CD4-positive, alpha-beta T cell treated with Interleukin-21 for 1 hour (primary cell): ENCODE measurements at places on chromosomes 16 and 17.

GRCh38 chr17:2547176-2547575, 35.5 kb upstream of the METTL16 start:
- DNase-seq, result no peak

DNA sequence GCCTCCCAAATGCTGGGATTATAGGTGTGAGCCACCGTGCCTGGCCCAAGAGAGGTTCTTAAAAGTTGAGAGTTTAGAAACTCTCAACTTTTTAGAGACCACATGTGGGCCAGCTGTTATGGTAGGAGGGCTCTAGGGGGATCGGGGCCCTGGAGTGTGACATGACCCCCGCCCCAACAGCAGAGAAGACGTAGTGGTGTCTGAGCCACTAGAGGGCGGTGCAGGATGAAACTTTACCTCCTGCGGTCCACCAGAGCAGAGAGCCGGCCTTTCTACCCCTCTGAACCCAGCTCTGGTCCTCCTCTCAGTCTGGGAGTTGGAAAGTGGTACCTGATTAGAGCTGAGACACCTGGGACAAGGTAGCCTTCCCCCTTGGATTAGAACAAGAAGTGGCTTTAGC, 7.4 kb downstream of the CDK5RAP3 start:
- peak; percentile 54 for DNase-seq

- peak; percentile 17 for DNase-seq
These were observed 63.6 kb downstream of the PLCG2 start for GRCh38 chr16:81842564-81843242.

DNA sequence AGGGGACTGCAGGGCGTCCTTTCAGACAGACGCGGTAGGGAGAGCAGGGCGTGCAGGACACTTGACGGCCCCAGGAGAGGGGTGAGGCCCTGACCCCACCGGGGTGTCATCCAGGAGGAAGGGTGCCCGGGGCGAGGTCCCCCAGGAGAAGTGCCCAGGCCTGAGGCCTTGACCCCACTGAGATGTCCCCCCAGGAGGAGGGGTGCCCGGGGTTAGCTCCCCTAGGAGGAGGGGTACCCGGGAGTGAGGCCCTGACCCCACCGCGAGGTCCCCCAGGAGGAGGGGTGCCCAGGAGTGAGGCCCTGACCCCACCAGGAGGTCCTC, 27.2 kb upstream of the METRNL start:
- no peak for DNase-seq

GRCh38 chr17:58702045-58702476, 9.7 kb downstream of the RAD51C start:
- no peak for DNase-seq

DNA sequence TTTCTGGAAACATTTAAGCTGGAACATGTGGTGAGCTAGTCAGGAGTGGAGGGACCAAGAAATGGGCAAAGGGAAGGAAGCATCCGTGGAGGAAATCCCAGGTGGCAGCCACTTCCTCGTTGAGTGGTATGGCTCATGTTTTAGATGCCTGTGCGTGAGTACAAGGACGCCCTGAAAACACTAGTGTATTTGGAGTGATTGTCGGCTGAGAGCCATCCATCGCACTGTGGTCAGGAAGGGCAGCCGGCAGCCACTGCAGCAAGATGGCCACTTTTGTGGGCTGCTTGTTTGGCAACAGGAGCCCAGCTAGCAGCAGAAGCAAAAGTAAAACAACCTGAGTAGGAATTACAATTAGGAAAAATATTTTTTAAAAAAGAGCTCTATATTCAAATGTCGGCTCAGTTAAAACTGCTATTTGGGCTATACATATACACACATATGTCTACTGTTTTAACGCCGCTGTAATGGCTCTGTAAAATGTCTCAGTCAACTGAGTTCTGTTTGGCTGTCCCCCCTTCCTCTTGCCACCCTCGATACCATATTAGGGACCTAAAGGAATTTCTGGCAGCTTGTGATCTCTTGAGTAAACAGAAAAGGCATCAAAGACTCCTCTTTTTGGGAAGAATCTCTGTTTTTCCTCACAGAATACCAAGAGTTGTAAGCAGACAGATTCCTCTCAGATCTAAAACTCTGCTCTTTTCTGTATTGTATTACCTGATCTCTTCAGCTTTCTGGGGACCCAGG, 39.2 kb downstream of the BRD7 start:
- DNase-seq, result no peak

DNA sequence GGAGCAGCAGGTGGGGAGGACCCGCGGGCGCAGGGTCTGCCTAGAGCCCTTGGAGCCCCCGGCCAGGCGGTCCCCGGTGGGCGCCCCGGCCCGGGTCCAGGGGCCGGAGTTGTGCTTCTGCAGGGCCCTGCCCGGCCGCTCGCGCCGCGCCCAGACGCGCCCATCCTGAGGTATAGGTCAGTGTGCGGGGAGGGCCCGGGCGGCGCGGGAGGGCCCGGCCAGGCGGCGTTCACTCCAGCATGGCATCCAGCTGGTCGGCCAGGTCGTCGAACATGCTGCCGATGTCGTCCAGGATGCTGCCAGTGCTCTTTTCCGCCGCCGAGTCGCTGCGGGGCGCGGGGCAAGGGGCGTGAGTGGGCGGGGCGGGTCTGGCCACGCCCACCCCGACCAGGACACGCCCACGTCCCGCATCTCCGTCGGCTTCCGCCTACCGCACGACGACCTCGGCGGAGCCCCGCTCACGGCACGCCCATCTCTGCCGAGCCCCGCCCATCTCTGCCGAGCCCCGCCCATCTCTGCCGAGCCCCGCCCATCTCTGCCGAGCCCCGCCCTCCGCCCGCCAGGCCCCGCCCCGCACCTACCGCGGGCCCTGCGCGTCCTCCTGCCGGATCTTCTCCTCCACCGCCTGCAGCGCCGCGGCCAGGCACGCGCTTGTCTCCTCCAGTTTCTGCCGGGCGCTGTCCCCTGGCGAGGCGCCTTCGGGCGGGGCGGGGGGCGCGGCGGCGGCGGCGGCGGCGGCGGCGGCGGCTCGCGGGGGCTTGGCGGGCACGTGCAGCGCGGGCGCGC, 17.9 kb downstream of the CASKIN1 start:
- peak; percentile 45 for DNase-seq

GRCh38 chr16:15928261-15929104, 20.9 kb upstream of the ABCC1 start:
- DNase-seq, result no peak

DNA sequence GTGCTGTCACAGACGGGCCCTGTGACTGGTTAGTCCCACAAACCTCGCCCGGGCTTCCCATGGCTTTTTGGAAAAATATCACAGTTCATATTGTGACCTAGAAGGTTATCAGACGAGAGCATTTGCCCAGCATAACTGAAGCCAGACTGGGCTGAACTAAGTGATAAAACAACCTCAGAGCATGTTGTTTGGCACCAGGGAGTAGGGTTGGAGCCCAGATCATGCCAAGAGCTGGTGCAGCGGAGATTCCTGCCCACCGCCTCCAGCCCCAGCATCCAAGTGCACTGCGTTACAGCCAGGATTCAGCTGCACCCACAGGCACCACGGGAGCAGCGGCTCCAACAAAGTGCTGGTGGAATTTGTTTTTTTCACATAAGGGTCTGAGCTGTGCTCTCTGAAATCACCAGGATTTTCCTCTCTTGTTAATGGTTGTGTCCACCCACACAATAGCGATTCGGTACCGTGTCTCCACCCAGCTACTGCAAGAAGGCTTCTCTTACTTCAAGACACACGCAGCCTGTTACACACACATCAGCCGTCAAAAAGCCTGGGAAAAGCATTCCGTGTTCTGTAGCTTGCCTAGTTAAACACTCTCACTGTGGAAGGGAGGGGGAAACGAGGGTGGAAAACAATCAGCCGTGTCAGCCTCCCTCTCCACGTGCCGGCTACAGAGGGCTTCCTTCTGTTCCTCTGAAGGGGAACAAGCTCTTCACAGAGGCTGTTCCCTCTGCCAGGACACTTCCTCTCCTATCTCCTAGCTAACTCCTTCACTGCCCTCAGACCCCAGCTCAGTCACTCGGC, 273.8 kb downstream of the C16orf95 start:
- DNase-seq, result no peak

DNA sequence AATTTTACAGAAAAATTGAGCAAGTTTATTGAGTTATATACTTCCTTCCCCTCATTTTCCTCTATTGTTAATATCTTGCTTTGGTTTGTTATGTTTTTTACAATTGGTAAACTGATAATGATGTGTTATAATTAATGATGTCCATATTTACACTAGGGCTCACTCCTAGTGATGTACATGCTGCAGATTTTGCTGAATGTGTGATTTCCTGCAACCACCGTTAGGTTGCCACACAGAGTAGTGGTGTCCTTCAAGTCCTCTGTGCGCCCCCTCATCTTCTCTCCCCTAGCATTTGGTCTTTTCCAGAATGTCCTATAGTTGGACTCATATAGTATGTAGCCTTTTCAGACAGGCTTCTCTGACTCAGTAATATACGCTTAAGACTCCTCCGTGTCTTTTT, 167.5 kb downstream of the RPTOR start:
- no peak for DNase-seq

DNA sequence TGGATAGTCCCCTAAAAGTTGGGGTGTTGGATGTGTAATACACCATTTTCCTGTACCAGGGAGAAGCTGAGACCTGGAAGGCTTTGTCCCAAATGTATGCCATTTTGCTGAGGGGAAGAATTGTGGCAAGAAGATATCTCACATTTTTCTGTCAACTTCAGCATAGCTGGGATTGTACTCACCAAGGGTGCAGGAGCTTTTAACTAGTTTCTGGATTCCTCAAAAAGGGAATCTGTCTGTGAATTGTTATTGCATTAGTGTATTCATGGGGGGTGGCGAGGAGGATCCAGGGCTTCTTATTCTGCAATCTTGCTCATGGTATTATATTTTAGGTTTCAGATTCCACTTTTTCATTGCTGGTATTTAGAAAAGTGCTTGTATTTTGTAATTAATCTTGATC, 208.2 kb upstream of the MYOCD start:
- DNase-seq, result no peak

DNA sequence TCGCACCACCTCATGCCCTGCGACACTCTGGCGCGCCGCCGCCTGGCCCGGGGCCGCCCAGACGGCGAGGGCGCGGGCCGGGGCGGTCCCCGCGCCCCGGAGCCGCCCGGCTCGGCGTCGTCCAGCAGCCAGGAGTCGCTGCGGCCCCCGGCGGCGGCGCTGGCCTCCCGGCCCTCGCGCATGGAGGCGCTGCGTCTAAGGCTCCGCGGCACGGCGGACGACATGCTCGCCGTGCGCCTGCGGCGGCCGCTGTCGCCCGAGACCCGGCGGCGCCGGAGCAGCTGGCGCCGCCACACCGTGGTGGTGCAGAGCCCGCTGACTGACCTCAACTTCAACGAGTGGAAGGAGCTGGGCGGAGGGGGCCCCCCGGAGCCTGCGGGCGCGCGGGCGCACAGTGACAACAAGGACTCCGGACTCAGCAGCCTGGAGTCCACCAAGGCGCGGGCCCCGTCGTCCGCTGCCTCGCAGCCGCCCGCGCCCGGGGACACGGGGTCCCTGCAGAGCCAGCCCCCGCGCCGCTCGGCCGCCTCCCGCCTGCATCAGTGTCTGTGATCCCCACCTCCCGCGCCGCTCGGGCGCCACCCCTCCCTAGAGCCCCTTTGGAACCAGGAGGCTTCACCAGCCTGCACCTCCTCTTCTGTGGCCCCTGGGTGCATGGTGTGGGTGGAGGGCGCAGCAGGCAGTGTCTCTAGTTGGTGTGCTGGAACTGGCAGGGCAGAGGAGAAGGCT, 82.3 kb downstream of the ARHGAP23 start:
- no peak for DNase-seq

DNA sequence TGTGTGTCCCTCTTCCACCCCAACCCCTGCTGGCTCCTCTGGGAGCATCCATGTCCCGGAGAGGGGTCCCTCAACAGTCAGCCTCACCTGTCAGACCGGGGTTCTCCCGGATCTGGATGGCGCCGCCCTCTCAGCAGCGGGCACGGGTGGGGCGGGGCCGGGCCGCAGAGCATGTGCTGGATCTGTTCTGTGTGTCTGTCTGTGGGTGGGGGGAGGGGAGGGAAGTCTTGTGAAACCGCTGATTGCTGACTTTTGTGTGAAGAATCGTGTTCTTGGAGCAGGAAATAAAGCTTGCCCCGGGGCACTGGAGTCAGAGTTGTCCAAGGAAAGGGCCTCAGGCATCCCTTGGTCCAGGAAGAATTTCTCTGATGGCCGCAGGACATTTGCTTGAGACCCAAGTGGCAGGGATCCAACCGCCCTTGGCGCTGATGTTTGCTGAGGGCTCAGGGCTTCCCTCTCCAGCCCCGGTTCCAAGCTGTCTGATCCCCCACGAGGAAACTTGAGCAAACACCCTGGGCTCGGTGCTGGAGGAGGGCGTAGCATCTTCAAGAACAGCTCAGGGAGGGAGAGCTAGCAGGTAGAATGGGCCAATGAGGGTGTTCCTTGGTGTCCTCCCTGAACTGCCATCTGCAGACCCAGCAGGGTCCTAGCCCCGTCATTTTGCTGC, 4.5 kb downstream of the NXPH3 start:
- no peak for DNase-seq

DNA sequence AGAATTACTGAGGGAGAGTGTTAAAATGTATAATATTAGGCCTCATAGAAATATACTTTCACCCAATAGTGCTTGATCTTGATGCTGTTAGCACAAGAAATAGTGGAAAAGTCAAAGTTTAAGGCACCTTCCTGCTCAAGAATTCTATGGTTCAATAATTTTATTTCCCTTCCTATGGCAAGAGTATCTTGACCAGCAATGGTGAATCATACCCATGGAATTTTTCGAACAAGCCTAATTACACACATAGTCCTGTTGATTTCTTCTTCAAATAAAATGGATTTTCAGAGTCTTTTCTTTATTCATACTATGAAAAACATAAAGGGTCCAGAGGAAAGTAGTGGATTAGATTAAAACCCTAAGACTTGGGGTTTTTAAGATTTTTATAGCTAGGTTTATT, 810.6 kb downstream of the CDH11 start:
- no peak for DNase-seq

GRCh38 chr16:19701091-19701490, 16.9 kb downstream of the KNOP1 start:
- no peak for DNase-seq
